ENCODE measurements at places on chromosomes 2 and 18. TPM values are rescaled to one million over a fixed set of nuclear protein-coding genes. Genes with fewer than 3 reads are reported as not detected.
A peak's percentile ranks its signal among the peaks of the same experiment; 100 is the strongest.

Gene YES1
- total RNA-seq = 124 TPM

Gene MOB4
- 39.9 TPM for total RNA-seq

Gene IL1A
- not detected for total RNA-seq

Gene NEB
- 1,145 TPM for total RNA-seq

Gene LCT
- 0.16 TPM for total RNA-seq

Gene TLX2
- not detected for total RNA-seq

Gene THAP4
- total RNA-seq = 50.0 TPM

Gene CCDC85A
- total RNA-seq = 2.1 TPM

Gene RANBP2
- 94.3 TPM for total RNA-seq

DNA sequence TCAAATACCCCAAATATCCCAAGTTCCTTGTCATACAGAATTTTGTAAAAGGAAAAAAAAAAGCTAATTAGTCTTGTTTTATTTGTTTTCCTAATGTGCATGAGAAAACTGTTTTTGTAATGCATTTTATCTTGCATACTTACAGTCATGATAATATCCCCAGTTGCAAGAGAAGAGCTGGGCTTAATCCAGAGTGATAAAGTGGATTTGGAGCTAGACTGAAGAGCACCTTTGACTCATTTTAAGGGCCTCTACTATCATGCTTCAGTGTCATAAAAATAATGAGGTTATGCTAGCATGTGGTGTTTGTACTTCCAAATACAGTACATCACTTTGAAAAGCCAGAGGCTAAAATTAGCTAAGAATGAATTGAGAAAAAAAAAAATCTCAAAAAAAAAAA lies 26.4 kb downstream of the ARHGAP15 start:
- DNase-seq = no peak

- peak; percentile 35 for DNase-seq
Observed at GRCh38 chr2:236781933-236782816, 212.6 kb downstream of the ACKR3 start.

DNA sequence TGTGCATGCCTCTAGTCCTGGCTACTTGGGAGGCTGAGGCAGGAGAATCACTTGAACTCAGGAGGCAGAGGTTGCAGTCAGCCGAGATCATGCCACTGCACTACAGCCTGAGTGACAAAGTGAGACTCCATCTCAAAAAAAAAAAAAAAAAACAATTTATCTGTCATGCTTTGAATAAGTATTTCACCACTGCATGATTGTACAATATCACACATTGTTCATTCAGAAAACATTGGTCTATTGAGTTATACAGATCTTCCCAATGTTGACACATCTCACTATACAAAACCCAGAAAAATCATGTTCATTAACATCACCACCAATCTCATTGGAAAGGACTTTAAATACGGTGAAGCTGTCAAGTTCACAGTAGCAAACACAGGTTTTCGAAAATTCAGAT lies 46.8 kb upstream of the PPM1B start:
- DNase-seq = no peak

GRCh38 chr2:208047840-208048239 lies 22.5 kb upstream of the PLEKHM3 start:
- DNase-seq = no peak

- DNase-seq = no peak
Observed at GRCh38 chr18:77082316-77082955, 50.1 kb downstream of the MBP start.

DNA sequence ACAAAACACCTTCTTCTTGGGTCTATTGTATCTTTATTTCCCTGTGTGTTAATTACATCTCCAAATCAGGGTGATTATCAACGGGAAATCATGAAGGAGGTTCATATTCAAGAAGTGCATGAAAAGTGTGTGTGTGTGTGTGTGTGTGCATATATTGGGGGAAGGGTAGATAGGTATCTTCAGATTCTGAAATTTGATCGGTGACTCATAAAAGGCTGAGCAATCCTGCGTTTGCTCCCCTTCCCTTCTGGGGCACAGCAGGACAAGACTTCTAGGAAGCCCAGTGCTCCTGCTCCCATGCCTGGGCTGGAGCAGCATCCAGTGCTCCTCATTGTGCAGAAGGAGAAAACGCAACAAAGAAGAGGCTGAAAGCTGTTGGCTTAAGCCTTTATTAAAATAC lies 25.8 kb downstream of the MC5R start:
- no peak for DNase-seq

GRCh38 chr2:236176417-236176816 lies 8.2 kb upstream of the GBX2 start:
- DNase-seq = no peak

DNA sequence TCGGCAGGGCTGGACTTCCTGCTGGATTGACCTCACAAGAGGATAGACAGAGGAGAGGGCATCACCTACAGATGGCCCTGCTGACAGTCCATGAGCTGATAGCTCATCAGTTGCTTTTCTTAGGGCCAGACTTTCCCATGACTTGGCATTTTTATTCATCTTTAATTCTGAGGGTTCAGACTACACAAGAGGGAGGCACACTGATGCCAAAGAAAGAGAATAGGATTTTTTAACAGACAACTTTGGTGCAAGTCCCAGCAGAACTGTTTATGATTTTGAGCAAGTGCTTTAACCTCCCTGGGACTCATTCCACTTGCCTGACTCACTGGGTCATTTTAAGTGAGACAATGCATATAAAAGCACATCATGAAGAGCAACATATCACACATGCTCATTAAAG lies 299.2 kb downstream of the INSIG2 start:
- DNase-seq = no peak

DNA sequence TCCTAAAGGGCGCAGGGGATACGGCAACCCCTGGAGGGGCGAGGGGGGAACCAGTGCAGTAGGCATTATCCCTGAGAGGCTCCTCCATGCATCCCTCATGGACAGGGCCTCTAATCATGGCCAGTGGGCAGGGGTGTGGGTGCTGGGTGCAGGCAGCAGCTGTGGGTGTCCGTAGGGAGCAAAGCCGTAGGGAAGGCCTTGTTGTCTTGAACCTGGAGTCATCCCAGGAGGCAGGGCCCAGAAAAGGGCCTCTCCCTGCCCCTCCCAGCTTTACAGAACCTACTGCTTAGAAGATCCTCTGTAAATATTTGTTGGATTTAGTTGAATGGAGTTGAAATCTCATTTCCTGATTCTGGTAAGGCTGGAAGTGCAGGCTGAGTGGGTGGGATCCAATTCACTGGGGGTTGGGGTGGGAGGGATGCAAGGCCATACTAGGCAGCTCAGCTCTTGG lies 207.0 kb upstream of the HAAO start:
- no peak for DNase-seq

GRCh38 chr2:45134726-45135125 lies 125.5 kb upstream of the SIX2 start:
- no peak for DNase-seq

GRCh38 chr18:62735387-62735786 lies 20.0 kb downstream of the PHLPP1 start:
- DNase-seq = no peak

- DNase-seq = peak; percentile 4
Observed at GRCh38 chr18:51621113-51621863, 423.8 kb upstream of the MEX3C start.

- DNase-seq = peak; percentile 97
Observed at GRCh38 chr18:55833543-55833942, 245.6 kb upstream of the TCF4 start.

- no peak for DNase-seq
Observed at GRCh38 chr2:72953976-72954375, 36.7 kb downstream of the EMX1 start.

DNA sequence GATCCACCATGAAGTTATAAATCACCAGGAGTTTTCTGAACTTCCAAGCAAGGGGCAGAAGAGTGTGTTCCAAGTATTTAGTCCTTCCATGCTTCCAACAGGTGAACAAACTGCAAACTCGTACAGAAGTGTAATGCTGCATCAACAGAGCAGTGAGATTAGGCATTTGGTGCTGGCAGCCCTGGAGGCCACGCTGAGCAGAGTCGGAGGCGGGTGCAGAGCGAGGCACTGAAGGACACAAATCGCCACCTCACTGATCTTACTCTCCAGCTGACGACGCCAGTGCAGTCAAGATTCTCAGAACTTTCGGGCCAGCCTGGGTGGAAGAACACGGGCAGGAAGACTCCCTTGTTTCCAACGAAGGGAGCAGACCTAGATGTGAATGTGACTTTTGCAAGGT lies 39.2 kb downstream of the SERPINE2 start:
- no peak for DNase-seq
